ENCODE measurements at places on chromosomes 16 and 17. TPM values are rescaled to one million over a fixed set of nuclear protein-coding genes. Genes with fewer than 3 reads are reported as not detected.

The CLEC18A gene
- total RNA-seq, result 3.6 TPM

DNA sequence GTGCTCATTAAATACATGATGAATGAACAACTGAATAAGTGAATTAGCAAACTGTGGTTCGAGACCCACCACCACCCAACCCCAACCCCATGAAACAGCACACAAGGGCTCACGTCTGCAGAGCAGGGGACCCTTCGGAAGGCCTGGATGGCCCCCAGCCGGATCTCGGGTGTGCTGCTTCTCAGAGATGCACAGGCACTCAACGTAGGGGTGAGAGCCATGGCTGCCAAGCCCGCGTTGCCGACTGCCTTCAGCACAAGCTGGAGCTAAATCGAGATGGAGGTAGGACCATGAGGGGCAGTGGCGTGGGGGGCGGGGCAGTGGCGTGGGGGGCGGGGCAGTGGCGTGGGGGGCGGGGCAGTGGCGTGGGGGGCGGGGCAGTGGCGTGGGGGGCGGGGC is 93.2 kb downstream of the LITAF start:
- DNase-seq, result no peak

GRCh38 chr16:68365167-68365817 is 54.5 kb downstream of the PRMT7 start:
- no peak for DNase-seq

The CCL8 gene
- 1.2 TPM for total RNA-seq

DNA sequence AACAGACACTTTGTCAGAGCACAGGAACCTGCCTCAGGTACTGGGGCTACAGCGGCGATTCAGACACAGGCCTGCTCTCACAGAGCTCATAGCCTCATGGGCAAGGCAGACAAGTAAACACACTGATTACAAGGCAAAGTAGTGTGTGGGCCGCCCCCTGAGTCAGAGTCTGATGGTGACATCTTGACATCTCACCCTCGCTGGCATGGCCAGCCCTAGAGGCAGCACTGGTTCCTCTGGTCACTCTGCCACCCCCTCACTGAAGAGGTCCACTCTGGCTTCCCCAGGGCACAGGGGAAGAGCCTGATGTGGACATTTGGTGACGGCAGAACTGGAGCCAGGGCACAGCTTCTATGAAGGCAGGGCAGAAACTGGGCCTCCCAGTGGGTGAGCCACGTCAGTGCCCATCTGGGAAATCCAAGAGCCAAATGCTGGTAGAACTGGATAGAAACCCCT is 32.9 kb upstream of the TOB1 start:
- DNase-seq, result no peak

DNA sequence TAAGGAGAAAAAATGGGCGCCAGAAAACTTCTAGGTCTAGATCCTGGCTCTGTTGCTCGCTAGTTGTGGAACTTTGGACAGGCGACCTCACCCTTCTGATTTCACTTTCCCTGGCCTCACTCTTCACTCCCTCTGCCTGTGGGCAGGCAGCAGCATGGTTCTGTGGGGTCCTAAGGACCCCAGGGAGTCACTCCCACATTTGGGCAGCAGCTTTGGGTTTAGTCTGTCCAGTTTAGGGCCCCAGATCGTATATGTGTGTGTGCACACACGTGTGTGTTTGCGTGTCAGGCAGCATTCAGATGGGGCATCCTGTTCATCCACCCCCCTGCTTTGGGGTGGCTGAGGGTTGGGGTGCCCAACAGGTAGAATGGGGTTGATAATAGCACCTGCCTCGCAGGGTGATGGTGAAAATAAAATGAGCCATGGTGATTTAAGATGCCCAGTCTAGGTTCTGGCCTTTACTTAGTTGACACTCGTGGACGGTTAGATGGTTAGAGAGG is 102.2 kb downstream of the RAB11FIP4 start:
- no peak for DNase-seq

GRCh38 chr16:46976550-46976949 is 3.1 kb upstream of the DNAJA2 start:
- DNase-seq, result peak; percentile 14

GRCh38 chr16:30144917-30145316 is 21.9 kb upstream of the MAPK3 start:
- no peak for DNase-seq

The HOXB1 gene
- not detected for total RNA-seq

DNA sequence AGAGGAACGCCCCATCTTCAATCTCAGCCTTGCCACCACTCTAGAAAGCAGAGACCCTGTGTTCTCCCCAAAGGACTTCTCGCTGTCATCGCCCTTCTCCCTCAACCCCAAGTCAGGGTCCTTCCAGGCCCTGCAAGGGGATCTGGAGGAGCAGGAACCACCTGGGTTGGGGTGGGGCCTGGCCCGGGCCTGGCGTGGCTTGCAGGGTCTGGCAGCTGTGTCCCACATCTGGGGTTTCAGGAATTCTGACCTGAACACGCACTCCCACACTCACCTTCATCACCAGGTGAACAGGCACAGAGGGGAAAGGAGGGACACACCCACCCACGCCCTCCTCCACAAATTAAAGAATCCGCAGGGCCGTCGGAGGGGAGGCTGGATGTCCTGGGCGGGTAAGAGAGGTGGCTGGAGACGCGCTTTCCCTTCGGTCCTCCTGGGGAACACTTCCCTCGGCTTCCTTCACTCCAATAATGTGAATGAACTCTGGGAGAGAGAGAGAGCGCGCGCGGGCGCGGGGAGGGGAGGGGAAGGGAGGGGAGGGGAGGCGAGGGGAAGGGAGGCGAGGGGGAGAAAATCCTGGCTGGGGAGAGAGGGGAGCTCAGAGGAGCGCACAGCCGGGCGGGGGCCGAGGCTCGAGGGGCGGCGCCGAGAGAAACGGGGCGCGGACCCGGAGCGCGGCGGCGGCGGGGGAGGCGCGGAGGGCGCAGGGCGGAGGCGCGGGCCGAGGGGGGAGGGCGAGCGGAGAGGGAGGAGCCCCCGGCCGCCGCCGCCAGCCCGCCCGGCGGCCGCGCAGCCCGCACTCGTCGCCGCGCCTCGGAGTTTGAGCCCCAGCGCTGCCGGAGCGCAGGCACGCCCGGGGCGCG is at the start of gene CACNG4:
Gene CACNG4 (plus strand): TSS at position 799 of the 863 bp plus-strand sequence. CDS start 205 bp downstream, outside the sequence.
- no peak for DNase-seq

The CHRNE gene
- 9.4 TPM for total RNA-seq

Data from mucosa of gallbladder (tissue), 1 donor.